ENCODE measurements at places on chromosomes 11 and 22. TPM values are rescaled to one million over a fixed set of nuclear protein-coding genes. Genes with fewer than 3 reads are reported as not detected.

GRCh38 chr11:116413301-116414242, 359.2 kb downstream of the BUD13 start:
- peak; percentile 22 for DNase-seq

- no peak for DNase-seq
Observed at GRCh38 chr11:2709429-2709828, 9.6 kb upstream of the KCNQ1OT1 start.

GRCh38 chr11:119318240-119319135, 1.6 kb upstream of the MCAM start:
- DNase-seq: peak; percentile 80

GRCh38 chr11:102708654-102709053, 3.1 kb upstream of the MMP27 start:
- no peak for DNase-seq

- no peak for DNase-seq
Observed at GRCh38 chr11:127448101-127448500, 447.5 kb upstream of the KIRREL3 start.

- no peak for DNase-seq
Observed at GRCh38 chr11:67304511-67305113, 1.3 kb downstream of the SSH3 start.

DNA sequence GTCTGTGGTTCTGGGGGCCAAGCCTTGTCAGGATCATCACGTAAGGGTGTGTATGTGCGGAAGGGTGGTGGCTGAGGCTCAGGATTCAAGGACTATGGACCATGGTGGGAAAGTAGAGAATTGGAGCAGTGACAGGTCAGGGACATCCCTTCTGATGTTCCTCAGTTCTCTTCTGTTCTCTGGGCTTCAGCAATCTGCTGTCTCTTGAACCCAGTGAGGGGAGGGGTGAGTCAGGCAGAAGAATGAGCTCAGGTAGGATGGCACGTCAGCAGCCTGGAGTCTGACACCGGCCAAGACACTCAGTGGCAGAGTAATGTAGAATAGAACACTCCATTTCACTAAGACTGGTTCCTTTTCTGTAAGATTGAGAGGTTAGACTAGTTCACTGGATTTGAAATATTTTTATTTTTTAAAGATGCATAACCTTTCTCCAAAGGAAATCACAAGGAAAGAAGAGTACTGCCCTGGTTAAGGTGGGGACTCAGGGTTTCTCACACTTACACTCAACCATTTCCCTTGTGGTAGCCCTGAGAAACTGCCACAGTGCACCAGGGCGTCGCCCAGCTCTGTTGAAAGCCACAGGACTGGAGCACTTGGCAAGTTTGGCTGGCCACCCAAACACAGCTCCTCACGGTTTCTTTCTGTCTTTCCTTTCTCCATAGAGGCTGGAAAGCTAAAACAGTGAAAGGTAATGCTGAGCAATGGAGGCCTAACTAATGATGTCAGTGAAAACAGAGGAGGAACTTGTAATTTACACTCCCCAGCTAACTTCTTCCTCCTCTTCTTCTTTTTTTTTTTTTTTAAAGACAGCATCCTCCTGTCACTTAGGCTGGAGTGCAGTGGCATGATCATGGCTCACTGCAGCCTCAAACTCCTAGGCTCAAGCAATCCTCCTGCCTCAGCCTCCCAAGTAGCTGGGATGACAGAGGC, 23.1 kb upstream of the MICAL2 start:
- peak; percentile 85 for DNase-seq

GRCh38 chr11:13338019-13338426, 60.4 kb downstream of the BMAL1 start:
- peak; percentile 63 for DNase-seq

GRCh38 chr11:29125606-29126005, 891.2 kb downstream of the KCNA4 start:
- no peak for DNase-seq

DNA sequence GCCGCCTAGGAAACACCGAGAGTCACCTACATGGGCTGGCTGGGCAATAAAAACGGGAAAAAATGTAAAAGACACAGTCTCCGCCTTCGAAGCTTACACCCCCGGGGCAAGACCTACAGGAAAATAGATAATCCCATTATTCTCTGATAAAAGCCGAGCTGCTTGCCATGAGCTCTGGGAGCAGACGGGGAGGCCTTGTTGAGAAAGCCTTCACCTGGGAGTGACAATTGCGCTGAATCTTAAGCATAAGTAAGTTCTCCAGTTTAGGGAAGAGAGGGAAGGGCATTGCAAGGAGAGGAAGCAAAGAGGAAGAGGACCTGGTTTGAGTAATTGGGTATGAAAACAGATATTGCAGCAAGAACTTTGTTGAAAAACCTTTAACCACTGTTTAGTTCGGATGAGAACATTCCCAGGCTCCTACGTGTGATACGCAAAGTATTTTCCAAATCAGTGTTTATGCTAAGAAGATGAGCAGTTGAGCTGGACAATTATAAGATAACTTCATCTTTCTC, 813 bp upstream of the BTBD10 start:
- no peak for DNase-seq

- DNase-seq: no peak
Observed at GRCh38 chr22:44108806-44109385, 71.8 kb upstream of the PARVG start.

DNA sequence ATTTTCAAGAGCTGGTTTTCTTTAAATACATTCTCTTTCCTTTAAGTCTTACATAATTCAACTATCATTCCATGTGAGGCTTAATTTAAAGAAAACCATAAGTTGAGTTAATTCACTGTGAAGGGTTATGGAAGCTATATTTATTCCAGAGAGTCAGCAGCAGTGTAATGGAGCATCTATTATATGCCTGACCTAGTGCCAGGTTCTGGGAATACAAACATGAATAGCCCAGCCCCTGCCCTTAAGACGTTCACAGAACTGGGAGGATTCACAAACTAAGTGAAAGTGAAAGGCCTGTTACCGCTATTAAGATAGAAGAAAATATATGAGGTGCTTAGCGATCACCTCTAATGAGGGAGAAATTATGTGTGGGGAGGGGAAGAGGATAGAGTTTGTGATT, 408.9 kb upstream of the CCDC90B start:
- DNase-seq: no peak

Gene PACSIN3
- total RNA-seq: 22.7 TPM

Gene APOA4
- total RNA-seq: not detected
